ENCODE measurements at places on chromosomes 4 and X.

GRCh38 chrX:37846558-37846933, 825 bp downstream of the DYNLT3 start:
- DNase-seq: no peak

DNA sequence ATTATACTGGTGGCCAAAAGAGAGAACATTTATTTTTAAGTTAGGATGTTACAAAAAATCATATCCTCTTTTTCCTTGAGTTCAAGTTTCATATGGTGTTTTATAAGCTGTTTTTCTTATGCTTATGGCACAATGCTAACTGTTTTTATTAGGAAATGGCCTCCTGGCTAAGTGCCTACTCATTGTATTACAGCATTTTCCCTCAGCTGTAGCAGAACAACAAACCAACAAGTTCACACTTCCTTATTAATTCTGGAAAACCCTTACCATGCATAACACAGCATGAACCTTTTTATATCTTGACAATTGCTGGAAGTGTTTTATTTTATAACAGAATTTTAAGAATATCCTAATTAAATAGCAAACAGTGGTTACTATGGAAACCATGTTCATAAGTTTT, 165.8 kb downstream of the GASK1B start:
- no peak for DNase-seq

DNA sequence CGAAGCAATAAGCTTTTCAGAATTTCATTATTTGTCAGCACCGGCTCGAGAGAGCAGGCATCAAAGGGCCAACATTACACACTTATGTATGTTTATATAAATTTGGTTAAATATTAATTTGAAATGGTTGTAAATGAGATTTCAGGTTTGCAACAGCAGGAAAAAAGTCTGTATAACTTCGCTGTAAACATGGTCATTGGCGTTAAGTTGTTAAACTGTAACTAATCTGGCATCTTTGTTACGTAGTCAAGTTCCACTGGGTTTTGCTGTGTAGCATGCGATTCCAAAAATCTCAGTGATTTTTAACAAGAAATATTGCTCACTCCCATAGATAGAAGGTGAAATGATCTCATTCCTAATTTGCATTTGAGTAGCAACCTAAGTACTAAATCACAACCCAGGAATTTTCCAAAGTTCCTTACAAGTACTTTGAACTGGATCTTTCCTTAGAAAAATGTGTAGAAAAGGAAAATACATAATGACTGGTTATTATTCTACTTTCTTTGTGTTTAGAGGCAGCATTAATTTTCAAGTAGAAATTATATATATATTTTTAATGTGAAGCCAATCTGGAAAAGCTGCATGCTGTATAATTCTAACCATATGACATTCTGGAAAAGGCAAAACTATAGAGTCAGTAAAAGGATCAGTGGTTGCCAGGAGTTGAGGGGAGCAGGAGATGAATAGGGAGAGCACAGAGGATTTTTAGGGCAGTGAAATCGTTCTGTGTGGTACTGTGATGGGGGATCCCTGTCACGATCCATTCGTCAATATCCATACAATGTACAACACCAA, 222.1 kb downstream of the CBR4 start:
- no peak for DNase-seq

- DNase-seq: no peak
These were observed 175.0 kb downstream of the APBB2 start for GRCh38 chr4:41039317-41039716.

DNA sequence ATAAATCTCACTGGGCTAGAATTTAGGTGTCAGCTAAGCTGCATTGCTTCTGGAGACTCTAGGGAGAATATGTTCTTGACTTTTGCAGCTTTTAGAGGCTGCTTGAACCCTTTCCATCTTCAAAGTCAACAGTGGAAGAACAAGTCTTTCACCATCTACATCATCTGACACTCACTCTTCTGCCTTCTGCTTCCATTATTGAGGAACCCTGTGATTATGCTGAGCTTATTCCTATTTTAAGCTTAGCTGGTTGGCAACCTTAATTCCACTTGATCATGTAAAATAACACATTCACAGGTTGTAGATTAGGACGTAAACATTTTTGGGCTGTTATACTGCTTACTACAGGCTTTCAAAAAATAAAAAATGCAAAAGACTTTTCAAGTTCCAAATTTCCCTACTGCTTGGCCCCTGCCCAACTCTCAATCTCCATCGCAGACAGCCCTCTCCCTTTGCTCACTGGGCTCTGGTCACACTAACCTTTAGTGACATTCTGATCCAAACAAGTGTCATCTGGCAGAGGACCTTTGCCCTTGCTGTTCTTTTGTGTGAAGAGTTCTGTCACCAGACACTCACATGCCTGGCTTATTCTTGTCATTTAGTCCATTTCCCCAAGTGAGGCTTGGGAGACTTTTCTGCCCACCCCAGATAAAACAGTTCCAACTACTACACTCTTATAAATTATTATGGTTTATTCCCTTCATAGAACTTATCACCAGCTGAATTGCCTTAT, 1056.0 kb downstream of the STIM2 start:
- no peak for DNase-seq

GRCh38 chrX:22313766-22314165, 41.1 kb downstream of the CBLL2 start:
- no peak for DNase-seq

All from HS-5 (cell line).